ENCODE measurements at places on chromosomes 5 and 9. TPM values are rescaled to one million over a fixed set of nuclear protein-coding genes. Genes with fewer than 3 reads are reported as not detected.

The LHX6 gene
- 5.9 TPM for polyA plus RNA-seq

The WWC1 gene
- 4.8 TPM for polyA plus RNA-seq

The SNCAIP gene
- 0.36 TPM for polyA plus RNA-seq

The IL7R gene
- 2.8 TPM for polyA plus RNA-seq

The SLC6A7 gene
- not detected for polyA plus RNA-seq

The DMRT3 gene
- polyA plus RNA-seq: 0.79 TPM

The ZFP2 gene
- polyA plus RNA-seq: 0.61 TPM

The GABRG2 gene
- not detected for polyA plus RNA-seq

The ADAMTS6 gene
- polyA plus RNA-seq: 0.03 TPM

The FST gene
- polyA plus RNA-seq: 0.79 TPM

The MARCOL gene
- not detected for polyA plus RNA-seq
